ENCODE measurements at places on chromosomes 5 and 9.

DNA sequence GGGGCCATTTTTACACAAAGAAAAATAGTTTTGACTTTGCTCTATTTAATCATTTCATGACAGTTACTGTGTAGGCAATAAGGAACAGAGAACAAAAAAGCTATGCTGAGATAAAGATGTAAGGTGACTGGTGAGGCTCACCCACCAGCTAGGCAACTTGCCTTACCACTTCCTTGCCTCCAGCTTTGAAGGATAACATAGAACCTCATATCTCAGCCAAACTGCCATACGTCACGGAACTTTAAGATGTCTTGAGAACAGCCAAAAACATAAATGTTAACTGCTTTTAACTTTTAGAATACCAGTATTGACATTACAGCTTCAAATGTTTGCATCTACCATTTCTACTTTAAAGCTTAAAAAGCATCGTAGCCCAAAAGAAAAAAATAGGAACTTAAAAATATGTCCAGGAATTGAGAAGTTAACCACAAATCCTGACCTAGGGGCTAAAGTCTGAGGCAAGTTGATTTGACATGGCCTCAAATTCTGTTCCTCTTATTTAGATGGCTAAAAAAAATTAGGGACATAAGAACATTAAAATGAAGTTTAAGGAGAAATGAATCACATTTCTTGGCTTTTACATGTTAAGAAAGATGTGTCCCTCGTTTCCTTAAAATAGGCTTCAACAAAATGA is 7.7 kb upstream of the GCNT4 start:
- DNase-seq: no peak

DNA sequence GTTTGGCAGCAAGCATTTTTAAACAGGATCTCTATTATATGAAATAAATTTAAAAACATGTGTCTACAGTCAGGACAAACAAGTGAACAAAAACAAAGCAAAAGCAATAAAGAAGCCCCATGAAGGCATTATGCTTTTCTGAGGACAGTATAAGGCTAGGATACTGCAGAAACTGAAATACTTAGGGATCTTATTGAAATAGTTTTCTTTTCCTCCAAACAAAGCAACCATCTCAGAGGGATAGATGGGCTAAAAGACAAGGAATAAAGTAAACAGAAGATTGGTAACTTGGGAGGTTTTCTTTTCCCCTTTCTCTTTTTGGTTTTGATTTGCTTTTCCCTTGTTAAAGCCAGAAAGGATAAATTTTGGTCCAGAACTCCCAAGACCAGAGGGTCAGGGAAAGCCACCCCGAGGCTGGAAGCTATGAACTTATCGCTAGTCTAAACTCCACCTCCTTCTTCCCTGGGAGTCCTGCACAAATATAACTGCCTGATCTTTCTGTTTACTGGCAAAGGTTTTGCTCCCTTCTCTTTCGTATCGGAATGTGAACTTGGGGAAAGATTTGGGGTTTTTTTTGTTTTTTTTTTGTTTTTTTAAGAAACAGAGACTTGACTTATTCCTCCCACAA is 164.0 kb downstream of the GHR start:
- no peak for DNase-seq

DNA sequence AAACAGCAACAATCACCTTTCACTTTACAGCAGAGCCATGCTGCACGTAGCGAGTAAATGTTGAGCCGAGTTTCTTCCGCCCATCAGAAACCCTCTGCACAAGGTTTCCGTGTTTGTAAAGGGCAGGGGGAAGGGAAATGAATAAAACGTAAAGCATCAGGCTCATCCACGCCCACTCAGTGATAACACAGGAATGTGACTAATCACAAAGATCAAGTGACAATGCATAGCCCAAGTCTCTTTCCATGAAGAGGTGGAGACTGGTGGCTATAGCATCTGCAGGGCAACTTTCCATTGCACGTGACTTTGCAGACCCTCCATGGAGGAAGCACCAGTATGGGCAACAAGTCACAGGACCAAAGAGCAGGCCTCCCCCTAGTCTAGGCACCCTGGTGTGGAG is 56.6 kb downstream of the CAMSAP1 start:
- no peak for DNase-seq

- DNase-seq: no peak
Measured at GRCh38 chr5:141797425-141797824, 80.8 kb downstream of the PCDH1 start.

DNA sequence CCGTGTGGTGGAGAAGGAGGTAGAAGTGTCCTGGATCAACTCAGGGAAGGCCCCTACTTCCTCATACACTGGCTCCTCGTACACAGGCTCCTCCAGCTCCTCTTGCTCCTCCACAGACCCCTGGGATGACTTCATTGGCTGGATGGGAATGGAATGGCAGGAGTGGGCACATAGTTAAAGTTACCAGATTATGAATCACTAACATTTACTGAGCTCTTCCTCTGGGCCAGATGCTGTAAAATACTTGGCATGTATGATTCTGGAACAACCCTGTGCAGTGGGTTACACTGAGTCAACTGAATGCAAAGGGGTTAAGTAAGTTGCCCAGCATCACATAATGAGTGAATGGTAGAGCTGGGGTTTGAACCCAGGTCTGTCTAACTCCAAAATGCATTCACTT is 3.1 kb upstream of the FCHSD1 start:
- peak; percentile 56 for DNase-seq

- no peak for DNase-seq
Measured at GRCh38 chr9:88998503-88998902, 7.2 kb downstream of the S1PR3 start.

- peak; percentile 68 for DNase-seq
Measured at GRCh38 chr9:70438341-70438928, 24.0 kb upstream of the KLF9 start.

- peak; percentile 38 for DNase-seq
Measured at GRCh38 chr5:154756868-154757813, 2.0 kb downstream of the LARP1 start.

- DNase-seq: peak; percentile 71
Measured at GRCh38 chr9:108057421-108058134, 568.0 kb upstream of the KLF4 start.

- DNase-seq: no peak
Measured at GRCh38 chr5:78008356-78008967, 232.3 kb upstream of the TBCA start.

GRCh38 chr9:89428901-89429890 is 68.7 kb downstream of the SEMA4D start:
- no peak for DNase-seq

DNA sequence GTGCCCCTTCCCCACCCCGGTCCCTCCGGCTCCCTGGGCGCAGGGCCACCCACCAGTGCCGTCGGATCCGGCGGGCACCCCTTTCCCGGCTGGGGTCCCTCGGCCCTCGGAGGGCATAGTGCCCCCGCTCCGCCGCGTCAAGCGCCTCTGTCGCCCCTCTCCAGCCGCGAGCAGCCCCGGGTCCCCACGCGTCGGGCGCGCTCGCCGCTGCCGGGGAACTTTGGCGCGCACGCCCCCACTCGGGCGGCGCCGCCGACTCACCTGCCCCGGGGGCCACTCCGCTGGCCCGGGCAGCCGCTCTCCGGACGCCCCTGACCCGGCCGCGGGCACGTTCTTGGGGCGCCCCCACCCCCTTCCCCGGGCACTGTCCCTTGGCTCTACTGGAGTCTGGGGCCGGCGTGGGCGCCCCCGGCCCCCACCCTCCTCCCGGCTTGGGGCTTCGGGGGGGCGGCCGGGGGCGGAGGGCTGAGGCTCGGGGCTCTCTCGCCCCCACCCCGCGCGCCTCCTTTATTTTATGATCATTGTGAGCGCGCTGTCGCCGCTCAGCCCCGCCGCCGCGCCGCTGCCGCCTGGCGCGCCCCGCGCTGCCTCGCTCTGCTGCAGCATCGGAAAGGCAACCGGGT is 1.1 kb upstream of the FAM78A start:
- no peak for DNase-seq

- peak; percentile 16 for DNase-seq
Measured at GRCh38 chr5:113330533-113331208, 104.1 kb downstream of the TSSK1B start.

- no peak for DNase-seq
Measured at GRCh38 chr5:62650197-62650596, 71.6 kb downstream of the LRRC70 start.

GRCh38 chr9:37146410-37146809 is 26.0 kb downstream of the ZCCHC7 start:
- DNase-seq: no peak

DNA sequence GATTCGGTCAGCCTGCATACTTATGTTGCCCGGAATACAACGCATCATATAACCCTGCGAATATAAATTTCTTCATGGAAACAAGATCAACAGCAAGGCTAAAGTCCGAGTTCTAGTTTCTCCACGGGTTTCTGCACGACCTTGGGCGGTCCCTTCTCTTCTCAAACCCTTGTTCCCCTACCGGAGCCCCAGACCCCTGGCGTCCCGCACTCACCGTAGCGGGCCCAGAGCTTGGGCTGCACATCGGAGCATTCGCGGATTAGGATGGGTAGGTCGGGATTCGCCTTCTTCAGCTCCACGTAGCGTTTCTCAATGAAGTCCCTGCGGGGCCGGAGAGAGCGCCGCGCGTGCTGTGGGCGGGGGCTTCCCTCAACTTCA is 399 bp downstream of the NDUFA2 start:
- DNase-seq: no peak
